ENCODE measurements at places on chromosomes 16 and 17.

DNA sequence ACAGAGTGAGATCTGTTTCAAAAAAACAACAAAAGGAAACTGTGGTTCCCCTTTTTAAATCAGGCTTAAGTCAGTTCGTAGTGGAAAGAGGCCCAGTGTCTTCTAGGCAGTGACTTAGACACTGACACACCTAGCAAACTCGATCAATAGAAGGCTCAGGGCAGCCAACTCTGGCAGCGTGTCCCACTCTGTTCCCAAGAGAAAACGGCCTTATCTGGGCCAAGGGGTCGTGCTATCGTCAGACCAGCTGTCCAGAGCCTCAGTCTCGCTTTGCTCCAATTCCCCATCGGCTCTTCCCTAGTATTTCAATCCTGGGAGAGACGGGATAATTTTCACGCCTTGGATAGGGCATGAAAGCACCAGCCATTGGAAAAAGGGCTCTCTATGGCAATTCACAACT lies 72.9 kb downstream of the SLC5A11 start:
- no peak for DNase-seq

- no peak for DNase-seq
Observed at GRCh38 chr16:8634991-8635736, 13.7 kb downstream of the METTL22 start.

DNA sequence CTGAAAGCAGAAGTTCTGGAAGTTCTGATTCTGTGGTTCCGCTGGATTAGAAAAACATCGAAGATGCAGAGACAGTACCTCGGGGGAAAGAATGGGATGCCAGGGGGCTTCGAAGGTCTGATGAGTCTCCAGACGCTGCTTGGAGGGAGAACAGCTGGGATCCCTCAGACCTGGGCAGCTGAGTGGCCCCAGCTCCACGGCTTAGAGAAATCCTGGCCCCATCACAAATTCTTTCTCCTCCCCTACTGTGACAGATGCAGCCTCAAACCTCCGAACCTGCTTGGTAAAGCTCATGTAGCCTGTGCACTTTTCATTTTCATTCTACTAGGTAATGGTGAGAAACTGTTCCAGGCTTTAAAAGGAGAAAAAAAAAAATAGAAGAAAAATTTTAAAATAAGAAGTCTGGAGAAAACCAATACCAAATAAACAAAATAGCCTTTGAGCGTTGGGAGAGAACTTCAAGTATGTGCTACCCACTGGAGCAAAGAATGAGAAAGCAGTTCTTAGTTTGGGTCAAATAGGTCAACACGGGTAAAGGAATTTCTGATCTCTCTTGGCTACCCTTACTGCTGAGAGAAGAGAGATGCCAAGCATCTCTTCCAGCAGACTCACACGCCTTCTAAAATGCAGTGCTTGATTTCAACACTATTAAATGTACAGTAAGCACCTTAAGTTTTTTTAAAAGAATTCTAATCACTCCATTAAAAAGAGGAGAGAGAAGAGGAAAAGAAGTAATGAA lies 19.9 kb downstream of the MAF start:
- no peak for DNase-seq

DNA sequence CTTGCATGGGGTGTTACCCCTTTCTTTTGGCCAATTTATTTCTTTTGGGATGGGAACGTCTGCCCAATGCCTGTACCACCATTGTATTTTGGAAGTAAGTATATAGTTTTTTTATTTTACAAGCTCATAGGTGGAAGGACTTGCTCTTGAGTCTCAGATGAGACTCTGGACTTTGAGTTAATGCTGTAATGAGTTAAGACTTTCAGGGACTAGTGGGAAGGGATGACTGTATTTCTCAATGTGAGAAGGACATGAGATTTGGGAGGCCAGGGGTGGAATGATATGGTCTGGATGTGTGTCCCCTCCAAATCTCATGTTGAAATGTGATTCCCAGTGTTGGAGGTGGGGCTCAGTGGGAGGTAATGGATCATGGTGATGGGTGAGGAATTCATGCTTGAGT lies 49.1 kb downstream of the HNF1B start:
- DNase-seq, result no peak

- no peak for DNase-seq
Observed at GRCh38 chr16:73047536-73048291, at the start of gene ZFHX3. TSS of gene ZFHX3 (minus strand) at chr16:73048128. CDS start at chr16:72960145, 87,983 bp downstream.

DNA sequence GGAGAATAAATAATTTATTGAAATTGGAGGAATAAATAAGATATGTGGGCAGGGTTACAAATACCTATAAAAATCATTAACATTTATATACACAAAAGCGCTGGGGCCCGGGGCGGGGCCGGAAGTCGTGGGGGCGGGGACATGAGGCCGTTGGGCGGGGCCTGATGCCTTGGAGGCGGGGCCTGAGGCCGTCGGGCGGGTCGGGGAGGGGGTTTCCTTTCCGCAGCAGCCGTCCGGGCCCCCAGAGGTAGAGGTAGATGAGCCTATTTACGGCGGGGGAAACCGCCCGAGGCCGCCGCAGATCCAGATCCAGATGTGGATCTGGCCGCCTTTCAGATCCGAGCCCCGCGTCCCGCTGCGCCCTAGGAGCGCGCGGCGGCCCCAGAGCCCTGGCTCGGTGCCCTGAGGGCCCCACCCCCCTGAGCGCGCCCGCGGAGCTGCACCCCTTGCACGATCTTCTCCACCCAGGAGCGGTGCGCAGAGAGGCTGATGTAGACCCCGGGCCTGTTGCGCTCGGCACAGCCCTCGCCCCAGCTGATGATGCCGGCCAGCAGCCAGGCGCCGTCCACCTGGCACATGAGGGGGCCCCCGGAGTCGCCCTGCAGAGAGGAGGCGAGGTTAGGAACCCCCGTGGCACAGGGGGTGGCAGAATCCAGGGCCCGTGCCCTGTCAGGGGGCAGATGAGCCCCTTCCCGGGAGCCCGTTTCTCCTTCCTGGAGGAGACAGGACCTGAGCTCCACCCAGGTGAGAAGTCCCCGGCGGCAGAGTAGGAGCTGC lies 5.1 kb downstream of the PRSS22 start:
- no peak for DNase-seq

DNA sequence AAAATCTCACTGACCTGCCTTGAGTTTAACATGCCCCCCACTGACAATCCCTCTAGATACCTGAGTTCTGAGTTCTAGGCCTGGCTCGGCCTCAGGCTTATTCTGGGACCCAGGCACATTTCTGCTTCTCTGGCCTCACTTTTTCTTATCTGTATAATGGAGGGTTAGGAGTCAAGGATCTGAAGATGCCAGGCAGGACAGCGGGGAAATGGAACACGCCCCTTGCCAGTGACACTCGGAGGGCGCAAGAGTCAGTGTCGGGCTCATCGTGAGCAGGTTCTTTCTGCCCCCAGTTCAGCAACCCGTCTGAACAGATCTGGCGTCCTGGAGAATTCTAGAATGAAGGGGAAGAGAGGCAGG lies 567 bp upstream of the MT3 start:
- DNase-seq, result no peak

DNA sequence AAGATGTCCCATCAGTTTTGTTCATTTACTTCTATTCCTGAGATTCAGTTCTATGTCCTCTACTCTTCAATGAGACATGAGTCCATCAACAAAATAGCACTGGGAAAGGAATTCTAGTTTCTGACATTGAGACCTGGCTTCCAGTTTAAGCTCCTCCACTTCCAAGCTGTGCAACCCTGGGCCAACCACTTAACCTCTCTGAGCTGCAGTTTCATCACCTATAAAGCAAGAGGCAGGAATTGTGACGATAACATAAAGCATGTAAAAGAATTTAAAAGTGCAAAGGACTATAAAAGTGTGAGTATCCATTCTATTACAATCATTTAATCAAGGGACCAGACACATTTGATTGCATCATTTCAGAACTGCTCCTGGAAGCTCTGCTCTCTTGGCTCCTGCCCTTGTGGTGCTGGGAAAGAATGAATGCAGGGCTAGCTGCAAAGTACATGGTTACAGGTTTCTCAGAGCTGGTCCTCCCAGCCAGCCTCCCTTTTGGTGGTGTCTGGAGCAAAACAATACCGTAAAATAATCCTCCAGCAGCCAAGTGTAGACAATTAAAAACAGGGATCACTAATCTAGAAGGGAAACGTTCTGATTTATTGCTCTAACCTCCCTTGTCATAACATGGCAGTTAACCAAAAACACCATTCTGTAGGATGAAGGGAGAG lies 113.9 kb downstream of the VPS53 start:
- no peak for DNase-seq

GRCh38 chr17:66549311-66549704 lies 246.9 kb downstream of the PRKCA start:
- DNase-seq, result no peak

DNA sequence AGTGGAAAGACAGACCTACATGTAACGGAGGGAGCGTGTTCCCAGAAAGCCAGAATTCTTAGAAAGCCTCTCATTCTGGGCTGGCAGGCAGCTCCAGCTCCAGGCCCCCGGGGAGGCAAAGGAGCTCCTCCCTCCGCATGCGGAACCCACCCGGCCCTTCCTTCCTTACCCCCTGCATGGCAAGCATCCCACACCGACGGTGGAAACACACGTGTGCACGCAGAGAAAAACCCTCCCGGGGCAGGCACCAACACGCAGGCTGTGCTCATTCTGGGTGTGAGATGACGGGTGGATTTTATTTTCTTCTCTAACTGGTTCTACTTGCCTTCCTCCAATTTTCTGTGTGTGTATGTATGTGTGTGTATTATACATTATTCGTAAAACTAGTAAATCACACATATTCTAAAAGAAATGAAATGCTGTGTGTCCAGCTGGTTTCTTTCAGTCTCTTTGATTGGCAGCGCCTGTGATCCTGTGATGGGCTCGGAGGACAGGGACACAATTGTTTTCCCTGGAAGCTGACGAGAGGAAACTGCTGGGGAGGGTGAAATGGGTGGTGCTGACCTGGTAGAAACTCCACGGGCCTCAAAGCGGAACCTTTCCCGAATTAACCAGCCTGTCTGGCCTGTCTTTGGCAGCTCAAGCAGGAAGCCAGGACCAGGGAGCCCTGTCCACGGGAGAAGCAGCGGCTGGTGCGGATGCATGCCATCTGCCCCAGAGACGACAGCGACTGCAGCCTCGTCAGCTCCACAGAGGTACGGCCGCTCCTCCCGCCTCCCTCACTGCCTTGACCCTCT lies 22.2 kb downstream of the CARD14 start:
- DNase-seq, result no peak

GRCh38 chr17:17417718-17418181 lies 59.0 kb upstream of the MED9 start:
- no peak for DNase-seq

- no peak for DNase-seq
Observed at GRCh38 chr17:45791935-45792334, 7.8 kb downstream of the CRHR1 start.

- no peak for DNase-seq
Observed at GRCh38 chr16:53080345-53081031, 25.7 kb downstream of the CHD9 start.

DNA sequence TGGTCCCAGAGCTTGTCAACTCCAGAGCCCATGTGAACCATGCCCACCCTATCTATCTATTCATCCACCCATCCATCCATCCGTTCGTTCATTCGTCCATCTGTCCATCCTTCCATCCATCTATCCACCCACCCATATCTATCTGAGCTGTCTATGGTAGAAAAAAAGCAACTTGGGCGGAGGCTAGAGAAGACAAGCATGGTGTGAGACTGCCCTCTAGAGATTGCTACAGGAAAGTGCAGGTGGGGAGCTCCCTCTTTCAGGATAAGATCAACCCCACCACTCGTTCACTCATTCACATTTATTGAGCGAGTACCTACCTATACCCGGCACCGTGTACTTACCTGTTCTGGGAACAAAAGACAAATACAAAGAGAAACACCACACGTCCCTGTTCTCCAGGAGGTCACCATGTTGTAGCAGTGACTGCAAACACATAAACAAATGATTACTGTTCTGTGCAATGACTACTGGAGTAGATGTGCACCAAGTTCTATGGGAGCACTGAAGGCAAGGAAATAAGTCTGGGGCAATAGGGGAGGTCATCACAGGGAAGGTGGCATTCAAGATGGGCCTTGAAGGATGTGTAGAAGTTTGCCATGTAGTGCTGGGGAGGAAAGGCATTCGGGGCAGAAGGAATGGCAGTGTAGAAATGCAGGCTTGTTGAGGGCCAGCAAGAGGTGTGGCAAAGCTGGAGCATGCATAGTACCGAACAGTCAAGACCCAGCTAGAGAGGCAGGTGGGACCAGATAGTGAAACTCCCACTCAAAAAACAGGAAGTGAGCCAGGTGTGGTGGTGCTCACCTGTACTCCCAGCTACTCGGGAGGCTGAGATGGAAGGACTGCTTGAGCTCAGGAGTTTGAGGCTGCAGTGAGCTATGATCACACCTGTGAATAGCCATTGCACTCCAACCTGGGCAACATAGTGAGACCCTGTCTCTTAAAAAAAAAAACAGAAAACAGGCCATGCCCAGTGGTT lies 13.4 kb upstream of the ATP5MC1 start:
- peak; percentile 2 for DNase-seq

GRCh38 chr17:2040942-2041560 lies 771 bp upstream of the OVCA2 start:
- no peak for DNase-seq
